ENCODE measurements at places on chromosomes 2 and 18. TPM values are rescaled to one million over a fixed set of nuclear protein-coding genes. Genes with fewer than 3 reads are reported as not detected.

Gene SF3B1
- total RNA-seq, result 252 TPM

Gene INPP5D
- 33.3 TPM for total RNA-seq

- DNase-seq, result no peak
Measured at GRCh38 chr18:36255072-36255698, 42.3 kb upstream of the FHOD3 start.

DNA sequence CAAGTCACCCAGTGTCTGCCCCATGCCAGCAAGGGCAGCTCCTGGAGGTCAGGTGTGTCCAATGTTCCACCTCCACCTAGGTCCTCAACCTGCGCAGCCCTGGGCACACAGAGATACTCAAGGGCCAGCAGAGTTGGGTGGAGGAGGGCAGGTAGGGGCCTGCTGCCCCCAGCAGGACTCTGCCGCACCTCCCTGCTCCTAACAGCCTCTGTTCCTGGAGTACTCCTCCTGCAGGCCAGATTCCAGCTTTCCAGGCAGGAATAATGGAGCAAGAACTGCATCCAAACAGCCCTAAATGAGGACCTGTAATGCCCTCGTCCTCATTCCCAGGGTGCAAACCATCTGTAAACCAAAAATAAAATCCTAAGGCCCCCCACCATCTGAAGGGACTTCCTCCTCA, 44.4 kb upstream of the ACAA2 start:
- DNase-seq, result no peak

GRCh38 chr2:173968551-173968950, 3.4 kb upstream of the SP3 start:
- no peak for DNase-seq

DNA sequence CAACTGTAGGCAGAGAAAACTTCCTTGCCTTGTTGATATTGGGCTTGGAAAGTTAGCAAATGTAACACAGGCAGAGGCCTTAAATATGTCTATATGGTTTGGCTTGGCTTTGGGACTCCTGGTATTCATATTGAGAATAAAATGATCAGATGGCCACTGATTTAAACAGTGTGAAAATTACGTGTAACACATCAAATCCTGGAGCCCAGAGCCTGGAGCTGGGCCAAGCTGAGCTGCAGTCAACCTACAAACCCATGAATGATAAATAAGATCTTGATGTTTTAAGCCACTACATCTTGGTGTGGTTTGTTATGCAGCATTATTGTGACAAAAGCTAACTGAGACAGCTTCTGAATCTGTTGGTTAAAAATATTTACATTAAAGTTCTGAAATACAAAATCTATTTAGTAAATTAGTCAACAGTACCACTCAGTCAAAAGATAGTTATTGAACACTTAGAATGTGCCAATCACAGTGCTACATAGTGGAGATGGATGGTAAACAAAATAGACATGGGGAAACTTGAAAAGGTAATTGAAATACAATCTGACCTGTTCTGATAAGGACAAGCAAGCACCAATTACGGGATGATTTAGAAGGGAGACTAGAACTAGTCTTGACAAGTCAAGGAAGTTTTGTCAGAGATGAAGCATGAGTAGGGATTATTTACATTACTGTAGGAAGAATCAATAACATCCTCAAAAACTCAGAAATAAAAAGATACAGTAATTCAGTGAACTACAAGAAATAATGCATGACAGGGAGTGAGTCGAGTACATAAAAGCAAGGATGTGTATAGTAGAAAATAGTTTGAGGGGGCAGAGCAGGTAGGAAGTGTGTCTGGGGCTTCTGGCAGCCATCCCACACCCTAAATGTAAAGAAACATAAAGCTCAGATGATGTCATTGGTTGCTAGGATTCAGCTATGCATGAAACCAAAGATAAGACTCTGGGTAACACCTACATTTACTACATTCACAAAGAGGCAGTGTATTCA, 157.7 kb downstream of the HNMT start:
- no peak for DNase-seq

- no peak for DNase-seq
Measured at GRCh38 chr2:152406119-152406835, 71.3 kb downstream of the FMNL2 start.

DNA sequence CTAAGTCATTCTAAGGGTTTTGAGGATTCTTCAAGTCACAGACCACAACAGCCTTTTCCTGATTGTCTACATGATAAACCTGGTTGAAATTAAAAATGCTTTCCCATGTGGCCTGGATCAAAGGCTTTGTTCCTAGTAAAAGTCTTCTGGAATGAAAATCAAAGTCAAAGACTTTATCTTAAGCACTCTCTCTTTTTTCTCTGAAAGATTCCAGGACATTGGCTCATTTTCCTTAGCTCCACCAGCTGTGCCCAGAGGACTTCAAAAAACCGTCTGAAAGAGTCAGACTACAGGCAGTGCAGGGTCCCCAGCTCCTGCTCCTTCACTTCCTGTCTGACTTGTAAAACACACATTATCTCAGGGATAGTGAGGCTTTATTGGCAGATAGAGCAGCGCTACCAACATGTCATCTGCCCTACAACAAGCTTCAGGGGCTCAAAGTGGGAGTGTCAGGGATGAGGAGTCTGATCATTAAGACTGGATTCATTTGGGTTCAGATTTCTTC, 148.2 kb downstream of the ESCO1 start:
- DNase-seq, result no peak

DNA sequence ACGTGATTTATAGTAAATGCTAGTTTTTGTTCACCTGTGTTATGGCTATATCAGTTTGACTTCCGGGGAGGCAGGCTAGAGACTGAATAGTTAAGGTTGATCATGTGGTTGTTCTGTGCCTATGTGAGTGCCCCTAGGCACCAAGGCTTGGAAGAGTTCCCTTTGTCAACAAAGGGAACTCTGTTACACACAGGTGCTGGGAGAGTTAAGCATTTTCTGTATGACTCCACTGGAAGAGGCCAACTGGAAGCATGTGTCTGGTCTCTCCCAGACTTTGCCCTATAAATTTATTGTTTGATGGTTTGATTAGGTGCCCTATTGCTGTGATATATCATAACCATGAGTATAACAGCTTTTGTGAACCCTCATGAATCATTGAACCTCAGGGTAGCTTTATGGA, 63.8 kb downstream of the ARL6IP6 start:
- DNase-seq, result no peak

DNA sequence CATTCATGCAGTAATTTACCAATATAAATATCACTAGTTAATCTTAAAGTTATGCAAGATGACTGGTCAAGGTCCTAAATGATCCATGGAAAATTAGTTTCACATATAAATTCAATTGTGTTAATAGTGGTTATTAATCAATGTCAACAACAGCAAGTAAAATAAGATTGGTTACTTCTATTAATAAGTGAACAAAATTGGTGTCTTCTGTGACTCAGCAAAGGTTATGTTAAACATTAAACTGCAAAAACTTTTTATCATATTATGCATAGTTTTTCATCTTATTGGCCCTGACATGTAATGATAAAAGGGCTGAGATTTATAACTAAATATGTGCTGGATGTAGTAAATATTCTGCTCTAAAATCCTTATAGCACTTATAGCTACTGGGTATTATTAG, 359.0 kb upstream of the UBE2E3 start:
- DNase-seq, result no peak

DNA sequence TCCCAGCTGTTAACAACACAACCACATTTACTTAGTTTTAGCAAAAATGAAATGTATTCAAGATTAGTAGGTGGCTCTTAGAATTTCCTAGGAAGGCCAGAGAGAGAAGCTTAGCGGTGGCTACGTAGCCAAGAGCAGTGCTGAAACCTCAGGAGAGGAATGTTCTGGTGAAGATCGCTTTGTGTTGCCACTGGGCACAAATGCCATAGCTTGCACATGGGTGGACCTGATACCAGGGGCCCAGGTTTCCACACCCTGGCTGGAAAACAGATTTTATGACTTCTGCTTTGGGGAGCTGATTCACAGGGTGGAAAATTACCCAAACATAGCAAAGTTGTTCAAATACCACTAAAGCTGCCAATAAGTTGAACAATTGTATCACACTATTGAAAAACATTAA, 43.4 kb downstream of the THUMPD2 start:
- DNase-seq, result no peak

DNA sequence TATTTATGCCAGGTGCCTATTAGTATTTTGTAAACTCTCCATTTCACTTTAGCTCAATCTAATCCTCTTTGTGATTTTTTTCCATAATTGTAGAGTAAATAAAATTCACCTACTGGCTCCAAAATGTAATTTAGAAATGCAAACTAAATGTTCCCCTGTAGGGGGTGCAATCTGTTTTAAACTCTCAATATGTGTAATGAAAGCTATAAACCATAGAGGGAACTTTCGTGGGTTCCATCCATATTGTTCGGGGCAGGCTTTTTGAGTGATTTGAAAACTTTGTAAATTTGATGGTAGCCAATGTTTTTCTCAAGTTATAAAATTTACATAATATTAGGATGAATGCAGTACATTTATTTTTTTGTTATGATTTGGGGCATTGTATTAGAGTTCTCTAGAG, 49.4 kb downstream of the TSPYL6 start:
- no peak for DNase-seq

DNA sequence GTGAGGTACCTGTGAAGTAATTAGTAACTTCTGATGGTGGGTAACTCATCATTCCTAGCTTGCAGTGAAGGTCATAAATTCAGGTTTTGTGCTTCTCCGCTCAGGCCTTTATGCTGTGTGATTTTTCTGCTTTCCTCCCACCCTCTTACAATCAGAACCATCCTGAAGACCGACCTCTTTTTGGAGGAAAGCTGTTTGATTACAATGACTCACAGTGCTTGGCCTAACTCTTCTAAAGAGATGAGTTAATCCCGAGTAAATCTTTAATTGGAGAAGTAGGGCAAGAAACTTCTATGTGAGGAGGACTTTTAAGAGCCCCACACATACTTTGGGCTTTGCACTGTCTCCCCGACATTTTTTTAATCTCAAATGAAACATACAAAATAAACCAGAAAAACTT, 53.1 kb downstream of the TTC27 start:
- no peak for DNase-seq
